Hepatic stellate cell (primary cell): ENCODE measurements at places on chromosomes 3 and 15.

- DNase-seq = no peak
Measured at GRCh38 chr3:62755285-62755684, 119.9 kb downstream of the CADPS start.

- DNase-seq = no peak
Measured at GRCh38 chr3:107810171-107811071, 280.4 kb downstream of the CD47 start.

DNA sequence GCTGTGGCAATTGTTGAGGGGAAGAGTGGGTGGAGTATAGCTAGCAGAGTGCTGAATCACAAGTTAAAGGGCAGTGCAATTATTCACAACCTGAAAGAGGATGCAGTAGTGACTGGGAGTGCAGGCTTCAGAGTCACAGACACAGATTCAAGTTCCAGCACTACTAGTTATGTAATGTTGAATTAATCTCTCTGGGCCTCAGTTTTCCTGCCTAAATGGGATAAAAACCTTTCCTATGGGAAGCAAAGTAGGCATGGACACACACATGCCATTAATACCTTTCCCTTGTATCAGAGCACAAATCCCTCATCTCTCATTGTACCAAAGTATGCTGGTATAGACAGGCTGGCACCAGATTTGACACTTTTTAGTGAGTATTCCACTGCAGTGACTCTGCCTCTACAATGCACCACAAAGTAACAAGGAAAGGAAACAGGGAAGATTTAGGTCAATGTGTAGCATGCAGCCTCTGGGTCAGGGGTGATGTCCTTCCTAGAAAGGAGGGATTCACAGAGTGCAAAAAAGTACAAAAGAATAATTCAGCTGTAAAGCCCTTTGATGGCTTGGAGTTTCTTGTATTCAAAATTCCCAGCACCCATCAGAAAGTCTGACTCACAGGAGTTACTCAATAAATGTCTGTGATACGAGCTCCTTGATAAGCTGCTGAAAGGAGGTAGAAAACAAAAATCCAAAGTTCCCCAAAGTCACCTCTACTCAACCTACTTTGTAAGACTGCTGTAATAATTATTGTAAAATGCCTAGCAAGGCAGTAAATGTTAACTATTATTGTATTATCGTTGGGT lies 507.5 kb upstream of the TGFBR2 start:
- no peak for DNase-seq

DNA sequence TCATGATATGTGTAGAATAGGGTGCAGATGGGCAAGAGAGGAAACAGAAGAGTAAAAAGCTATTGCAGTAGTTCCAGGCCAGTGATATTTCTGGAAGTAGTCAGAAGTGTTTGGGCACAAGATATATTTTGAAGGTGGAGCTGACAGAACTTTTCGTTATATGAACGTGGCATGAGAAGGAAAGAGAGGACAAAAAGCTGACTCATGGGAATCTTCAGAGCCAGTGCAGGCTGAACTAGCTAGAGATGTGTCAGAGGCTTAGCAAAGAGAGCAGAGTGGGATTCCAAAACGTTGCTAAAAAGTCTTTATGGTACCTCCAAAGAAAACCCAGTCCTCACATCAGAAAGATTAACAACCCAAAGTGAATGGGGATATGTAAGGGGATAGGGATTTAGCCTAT lies 28.7 kb downstream of the TRIM69 start:
- DNase-seq = no peak

- no peak for DNase-seq
Measured at GRCh38 chr15:72285927-72286516, 13.7 kb upstream of the PARP6 start.
